Type B pancreatic cell (in vitro differentiated cells): ENCODE measurements at places on chromosomes 3 and 15.
A peak's percentile ranks its signal among the peaks of the same experiment; 100 is the strongest.

DNA sequence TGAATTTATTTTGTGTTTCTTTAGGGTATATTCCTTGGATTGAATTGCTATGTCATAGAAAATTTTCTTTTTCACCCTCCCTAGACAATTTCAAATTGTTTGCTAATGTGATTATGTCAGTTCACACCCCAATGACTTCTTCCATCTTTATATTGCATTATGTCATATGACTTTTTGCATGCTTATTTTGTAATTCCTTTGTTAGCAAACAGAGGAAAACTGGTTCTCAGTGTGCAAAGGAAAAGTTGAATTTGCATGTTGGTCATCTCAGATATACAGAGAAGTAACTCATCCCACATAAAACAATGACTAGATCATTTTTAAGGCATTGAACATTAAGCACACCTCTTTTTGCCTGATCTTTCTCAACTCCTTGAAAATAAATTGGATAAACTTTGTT, 3.3 kb upstream of the RNF13 start:
- DNase-seq, result no peak

- DNase-seq, result no peak
These were observed 542.7 kb upstream of the ADAMTS9 start for GRCh38 chr3:65230261-65231139.

- DNase-seq, result no peak
These were observed 18.7 kb upstream of the KIF23 start for GRCh38 chr15:69395460-69395859.

GRCh38 chr15:56906766-56907165, 11.7 kb upstream of the TCF12 start:
- DNase-seq, result no peak

DNA sequence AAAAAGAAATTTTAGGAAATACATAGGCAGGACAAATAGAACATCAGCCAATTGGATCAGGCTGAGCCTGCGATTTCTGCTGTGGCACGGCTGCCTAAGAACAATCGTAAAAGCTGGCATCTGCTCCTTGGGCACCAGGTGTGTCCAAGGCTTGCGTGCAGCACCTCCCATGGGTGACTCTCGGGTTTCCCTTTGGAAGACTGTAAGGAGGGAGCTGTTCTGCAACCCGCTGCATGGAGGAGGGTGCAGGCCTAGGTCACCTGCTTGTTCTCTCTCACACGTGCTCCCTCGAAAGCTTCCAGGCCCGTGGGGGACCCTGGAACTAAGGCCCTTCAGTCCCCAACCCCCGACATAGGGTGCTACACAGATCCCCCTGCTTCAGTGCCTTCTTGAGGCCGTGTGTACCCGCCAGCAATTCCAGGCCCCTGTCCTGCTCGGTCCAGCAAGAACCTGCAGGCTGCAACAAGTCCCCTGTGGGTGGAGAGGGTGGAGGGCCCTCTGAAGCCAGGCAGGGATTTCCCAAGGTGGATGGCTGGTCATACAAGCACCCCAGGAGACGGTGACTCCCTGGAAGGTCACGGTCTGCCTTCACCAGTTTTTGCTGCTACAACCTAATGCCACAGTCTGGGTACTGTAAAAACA, 3.4 kb downstream of the GP9 start:
- no peak for DNase-seq

DNA sequence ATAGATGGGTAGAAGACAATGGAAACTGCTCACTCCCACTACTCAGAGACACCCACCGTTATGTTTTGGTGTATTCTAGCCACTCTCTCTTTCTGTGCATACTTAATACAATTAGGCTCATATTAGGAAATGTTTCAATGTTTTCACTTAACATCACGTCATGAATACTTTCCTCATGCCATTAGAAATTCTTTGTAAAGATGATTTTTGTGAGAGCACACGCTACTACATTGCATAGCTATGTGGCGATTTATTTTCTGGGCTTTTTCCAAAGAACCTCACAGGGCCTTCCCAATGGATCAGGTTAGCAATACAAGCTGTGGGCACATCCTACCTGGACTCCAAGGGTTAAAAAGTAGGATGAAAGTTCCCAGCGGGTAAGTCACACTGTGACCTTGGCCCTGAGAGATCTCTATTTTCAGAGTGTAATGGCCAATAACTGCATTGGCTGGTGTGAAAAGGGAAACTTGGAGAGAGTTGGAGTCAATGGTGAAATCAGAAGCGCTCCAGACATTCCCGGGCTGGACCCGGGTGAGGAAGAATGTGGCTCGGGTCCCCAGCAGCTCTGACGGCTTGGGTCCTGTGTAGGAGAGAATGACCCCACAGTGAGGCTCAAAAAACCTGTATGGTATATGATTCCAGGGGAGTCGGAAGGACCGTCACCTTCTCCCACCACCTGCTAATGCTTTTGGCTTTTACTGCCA, 25.8 kb upstream of the TGM5 start:
- no peak for DNase-seq

- no peak for DNase-seq
These were observed 122.3 kb upstream of the NR2E3 start for GRCh38 chr15:71687902-71688508.

DNA sequence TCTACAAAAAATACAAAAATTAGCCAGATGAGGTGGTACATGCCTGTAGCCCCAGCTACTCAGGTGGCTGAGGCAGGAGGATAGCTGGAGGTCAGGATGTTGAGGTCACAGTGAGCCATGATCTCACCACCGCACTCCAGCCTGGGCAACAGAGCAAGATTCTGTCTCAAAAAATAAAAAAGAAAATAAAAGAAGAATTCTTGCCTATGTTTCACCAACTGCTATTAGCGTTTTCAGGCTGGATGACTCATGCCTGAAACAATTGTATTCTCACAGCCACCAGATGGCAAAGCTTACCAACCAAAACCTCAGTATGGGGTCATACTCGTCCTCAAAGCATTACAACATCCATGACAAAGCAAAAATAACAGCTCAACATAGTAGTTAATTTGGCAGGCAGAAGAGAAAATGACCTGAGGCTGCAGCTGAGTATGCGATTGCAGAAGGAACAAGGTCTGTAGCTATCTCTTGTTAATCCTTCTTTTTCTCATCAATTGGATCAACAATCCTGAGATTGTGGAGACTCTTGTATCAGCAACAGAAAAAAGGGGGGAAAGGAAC, 52.2 kb downstream of the TP53BP1 start:
- no peak for DNase-seq

- no peak for DNase-seq
These were observed 143.5 kb downstream of the ADAM10 start for GRCh38 chr15:58605931-58606530.

- no peak for DNase-seq
These were observed 58.8 kb upstream of the CTXND1 start for GRCh38 chr15:80310776-80311175.

DNA sequence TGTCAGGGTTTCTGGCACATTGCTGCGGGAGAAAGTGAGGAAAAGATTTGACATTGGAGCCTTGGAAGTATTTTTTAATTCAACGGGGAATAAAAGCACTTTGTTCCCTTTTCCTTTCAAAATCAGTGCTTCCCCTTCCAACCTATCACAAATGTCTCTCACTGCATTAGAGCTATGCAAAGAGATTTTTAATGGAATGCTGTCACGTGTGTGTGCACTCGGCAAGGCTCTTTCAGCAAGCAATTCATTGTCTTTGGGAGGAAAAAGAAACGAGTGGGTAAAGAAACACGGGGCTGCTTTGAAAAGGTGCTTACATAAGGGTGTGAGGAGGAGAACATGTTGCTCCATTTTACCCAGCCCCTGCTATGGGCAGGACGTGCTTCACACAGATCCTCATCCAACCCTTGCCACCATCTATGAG, 490.4 kb upstream of the PROK2 start:
- no peak for DNase-seq

- DNase-seq, result peak; percentile 78
These were observed 835 bp downstream of the UBE3A start for GRCh38 chr15:25437777-25438600.

DNA sequence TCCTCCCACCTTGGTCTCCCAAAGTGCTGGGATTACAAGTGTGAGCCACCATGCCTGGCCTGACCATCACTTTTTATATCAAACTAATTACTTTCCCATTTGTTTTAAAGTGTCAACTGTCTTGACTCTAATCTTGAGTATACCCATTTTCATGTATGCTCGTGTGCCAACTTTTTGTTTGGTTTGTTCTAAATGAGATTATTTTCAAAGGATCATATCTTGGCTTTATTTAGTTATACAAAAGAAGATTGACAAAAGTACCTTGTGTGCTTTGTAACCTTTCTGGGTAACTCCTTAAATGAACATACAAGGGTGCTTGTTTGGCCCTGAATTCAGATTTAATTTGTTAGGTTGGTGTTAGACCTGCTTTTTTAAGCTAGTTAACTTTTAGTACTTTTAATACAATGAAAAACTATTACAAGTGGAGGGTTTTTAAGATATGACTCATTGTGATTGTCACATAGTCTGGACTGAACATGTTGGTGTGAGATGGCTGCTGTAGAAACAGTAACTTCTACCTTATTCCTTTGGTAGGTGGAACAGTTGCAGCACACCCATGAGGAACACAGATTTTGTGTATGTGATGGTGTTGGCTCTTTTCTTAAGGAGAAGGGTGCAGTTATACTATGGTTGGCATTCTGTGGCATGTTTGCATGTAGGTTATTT, 10.7 kb downstream of the KIF23 start:
- no peak for DNase-seq

DNA sequence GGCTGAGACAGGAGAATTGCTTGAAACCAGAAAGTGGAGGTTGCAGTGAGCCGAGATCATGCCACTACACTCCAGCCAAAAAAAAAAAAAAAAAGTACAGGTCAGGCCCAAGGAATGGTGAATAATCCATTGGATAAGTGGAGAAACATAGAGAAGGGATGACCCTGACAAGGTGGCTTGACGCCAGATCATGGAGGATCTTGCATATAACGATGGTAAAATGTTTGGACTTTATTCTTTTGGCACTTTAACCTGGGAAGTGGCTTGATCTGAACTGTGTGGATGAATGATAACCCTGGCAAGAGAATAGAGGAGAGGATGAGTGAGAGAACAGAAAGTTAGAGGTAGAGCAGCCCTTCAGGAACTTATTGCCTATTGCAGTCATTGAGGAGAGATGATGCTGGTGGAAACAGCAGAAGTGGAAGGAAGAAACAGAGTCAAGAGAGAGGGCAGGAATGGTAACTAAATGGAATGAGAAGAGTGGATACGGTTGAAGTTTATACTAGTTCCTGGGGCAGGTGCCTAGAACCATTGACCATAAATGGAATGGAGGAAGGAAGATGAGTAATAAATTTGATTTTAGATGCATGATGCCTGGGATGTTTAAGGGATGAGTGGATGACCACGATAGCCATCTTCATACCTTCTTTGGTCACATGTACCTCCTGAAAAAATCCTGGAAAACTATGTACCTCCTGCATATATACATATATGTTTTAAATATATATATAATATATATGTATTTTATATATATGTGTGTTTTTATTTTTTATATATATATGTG, 57.8 kb downstream of the BLM start:
- no peak for DNase-seq

DNA sequence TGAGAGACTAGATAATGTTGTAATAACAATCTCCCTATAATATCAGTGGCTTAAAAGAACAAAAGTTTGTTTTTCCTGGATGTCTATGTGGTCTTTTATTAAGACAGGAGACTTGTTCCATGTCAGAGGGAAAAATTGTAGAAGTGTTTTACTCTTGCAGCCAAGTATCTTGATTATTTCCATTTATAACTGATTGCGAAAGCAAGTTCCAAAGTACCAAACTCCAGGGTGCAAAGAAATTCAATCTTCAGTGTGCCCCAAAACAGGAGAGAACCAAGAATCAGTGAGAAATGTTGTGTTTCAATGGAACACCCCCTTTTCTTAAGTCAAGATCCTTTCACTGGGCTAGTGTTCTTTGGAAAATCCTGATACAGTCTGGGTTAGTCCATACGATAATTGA, 624.4 kb upstream of the BCHE start:
- DNase-seq, result no peak

- no peak for DNase-seq
These were observed 28.6 kb downstream of the MAP2K5 start for GRCh38 chr15:67570875-67571647.

GRCh38 chr3:62785384-62785783, 89.8 kb downstream of the CADPS start:
- no peak for DNase-seq

DNA sequence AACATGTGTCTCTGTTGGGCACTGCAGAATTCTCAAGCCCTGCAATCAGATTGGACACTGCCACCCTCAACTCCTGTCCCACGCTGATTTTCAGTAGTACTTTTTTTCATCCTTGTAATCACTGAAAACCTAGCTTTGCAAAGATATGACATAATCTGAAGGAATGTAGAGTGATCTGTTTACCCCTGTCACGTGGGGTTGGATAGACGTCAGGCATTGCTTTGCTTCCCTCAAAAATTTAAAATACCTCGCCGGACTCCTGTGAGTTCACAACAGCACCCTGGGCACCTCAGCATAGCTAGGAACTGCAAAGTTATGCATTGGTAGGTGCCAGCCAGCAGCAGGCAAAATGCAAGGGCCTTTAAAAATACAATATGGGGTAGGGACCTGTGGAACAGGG, 71.1 kb upstream of the OXTR start:
- DNase-seq, result no peak
